ENCODE measurements at places on chromosomes 3 and 15.

DNA sequence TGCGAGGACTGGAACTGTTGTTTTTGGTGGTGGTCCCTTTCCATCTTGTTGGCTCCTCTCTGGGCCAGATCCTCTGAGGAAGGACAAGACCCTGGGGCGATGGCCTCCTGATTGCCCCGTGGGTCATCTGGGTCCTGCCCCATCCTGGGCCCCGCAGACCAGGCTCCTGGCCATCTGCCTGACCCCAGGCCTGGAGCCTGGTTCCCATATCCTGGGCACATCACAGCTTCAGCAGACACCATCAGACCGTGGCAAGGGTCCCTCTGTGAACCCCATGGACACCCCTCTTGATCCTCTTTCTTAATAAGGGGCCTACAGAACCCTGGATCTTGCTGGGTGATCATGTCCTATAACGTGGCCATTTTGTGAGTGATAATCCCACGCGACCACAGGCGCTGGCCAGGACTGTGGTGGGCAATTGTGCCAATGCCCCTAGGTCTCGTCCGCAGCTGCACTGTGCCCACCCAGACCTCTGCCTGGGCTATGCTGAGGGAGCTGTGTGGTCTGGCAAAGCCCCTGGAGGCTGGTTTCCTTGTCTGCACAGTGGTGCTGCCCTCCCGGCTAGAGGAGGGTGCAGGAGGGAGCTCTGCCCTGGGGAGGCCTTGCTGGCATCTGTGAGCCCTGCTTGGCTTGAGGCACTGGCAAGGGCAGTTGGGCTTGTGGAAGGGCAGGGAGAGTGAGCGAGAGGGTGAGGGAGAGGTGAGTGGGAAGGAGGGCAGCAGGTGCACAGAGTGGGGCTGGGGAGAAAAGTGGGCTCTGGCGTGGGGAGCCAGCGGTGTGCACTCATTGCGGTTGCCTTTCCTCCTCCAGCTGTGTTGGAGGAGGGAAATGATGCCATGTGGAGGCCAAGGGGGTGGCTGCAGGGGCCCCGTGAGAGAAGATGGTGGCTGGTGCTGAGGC is 53.1 kb upstream of the PRR23E start:
- no peak for DNase-seq

DNA sequence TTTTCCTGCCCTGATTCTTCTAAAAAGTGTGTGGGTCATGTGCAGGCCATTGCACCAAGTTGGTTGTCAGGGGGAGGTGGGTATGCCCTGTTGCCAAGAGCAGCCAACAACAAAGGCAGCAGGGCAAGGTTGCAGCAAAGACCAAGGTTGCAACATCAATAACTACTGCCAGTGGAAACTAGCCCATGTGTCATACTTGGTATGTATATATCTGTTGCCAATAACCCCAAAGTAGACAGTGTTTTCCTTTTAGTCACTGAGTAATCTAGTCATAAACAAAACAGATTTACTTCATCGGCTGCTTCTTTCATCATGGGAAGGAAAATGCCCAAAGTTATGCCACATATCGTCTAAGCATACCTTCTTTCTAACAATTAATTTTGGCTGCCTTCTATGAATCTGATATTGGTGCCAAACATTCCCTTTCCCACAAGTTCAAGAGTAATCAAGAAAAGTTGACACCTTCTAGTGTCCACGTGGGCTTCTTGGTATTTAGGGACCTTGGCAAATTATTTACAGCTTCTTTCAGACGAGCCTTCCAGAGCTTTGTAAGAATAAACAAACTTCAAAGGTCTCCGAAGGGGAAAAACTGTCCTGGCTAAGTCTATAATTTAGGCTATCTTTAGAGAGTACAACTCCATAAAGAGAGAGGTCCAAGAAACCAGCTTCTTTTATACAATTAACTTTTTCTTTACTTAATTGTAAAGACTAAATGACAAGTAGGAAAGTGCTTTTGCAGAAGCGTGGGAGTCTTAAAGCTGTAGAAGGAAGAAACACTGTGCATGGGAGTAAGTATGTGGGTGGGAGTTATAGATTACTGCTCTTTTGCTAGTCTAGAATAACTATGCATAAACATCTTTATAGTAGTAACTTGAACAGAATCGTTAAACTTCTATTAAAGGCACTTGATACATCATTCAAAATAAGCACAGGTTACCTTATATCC is 10.0 kb upstream of the MBNL1 start:
- no peak for DNase-seq

- DNase-seq: no peak
Observed at GRCh38 chr3:11140713-11141104, 13.6 kb upstream of the HRH1 start.

- no peak for DNase-seq
Observed at GRCh38 chr3:69921651-69922050, 77.9 kb upstream of the SAMMSON start.

All from NCI-H510A (cell line).